ENCODE measurements at places on chromosomes 4 and X. TPM values are rescaled to one million over a fixed set of nuclear protein-coding genes. Genes with fewer than 3 reads are reported as not detected.
A peak's percentile ranks its signal among the peaks of the same experiment; 100 is the strongest.

DNA sequence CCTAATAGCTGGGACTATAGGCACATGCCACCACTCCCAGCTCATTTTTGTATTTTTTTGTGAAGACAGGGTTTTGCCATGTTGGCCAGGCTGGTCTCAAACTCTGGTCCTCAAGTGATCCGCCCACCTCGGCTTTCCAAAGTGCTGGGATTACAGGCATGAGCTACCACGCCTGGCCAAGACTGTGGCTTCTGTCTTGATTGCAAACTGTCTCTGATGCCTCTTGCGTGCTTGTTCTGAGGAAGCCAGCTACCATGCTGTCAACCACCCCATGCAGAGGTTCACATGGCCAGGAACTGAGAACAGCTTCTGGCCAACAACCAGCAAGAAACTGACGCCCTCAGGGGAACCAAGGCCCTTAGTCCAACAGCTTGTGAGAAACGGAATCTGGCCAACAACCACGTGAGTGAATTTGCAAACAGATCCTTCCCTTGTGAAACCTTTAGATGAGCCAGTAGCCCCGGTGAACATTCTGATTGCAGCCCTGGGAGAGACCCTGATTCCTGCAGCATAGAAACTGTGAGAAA, 71.2 kb downstream of the SUPT20HL2 start:
- DNase-seq, result no peak

- DNase-seq, result no peak
Observed at GRCh38 chr4:188300385-188300784, 161.1 kb downstream of the TRIML1 start.

DNA sequence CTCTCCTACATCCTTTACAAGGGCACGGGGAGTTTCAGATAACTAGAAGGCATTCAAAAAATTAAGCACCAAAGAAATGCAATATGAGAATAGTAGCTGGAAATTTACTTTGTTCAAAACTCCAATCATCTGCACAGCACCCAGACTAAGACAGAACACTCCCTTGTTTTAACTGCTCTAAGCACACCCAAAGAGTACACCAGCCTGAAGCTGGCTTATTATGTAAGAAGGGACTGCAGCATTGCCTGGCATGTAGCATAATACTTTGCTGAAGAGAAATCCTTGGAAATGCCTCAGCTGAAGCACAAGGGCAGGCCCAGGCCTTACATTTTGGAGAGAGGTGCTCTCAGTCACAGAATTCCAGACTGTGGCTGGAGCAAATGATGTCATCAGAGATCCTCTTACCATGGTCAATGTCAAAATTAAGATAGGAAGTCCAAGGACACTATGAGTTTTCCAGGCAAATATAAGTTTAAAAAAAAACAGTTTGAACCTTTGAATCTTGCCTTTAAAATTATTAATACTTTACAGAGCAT, 14.8 kb downstream of the ARHGEF6 start:
- DNase-seq, result no peak

DNA sequence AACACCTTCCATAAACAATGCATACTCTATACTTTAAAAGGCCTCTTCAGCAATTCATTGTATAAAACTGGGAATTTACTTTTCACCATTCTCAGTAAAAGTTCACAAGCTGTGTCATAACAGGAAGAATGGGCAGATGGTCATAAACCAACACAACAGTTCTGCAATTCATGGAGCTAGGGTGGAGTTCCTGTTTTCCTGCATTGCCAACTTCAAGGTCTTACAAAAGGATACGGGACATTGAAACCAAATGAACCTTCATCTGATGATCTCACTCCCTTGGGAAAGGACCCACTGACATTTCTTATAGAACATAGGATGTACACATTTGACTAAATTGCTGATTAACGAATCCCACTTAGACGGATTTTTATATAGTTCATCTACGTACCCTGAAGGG, 4.1 kb downstream of the KDR start:
- no peak for DNase-seq

GRCh38 chrX:136497556-136498052, at the start of gene HTATSF1:
Gene HTATSF1 (plus strand): TSS chrX:136497592. CDS start chrX:136497685, 93 bp downstream.
- DNase-seq, result no peak

GRCh38 chr4:1211891-1212545, 36.9 kb downstream of the CTBP1 start:
- DNase-seq, result no peak

MAD2L1 gene
- total RNA-seq, result 12.2 TPM

KCTD8 gene
- not detected for total RNA-seq

VGLL1 gene
- not detected for total RNA-seq

- peak; percentile 79 for DNase-seq
Observed at GRCh38 chr4:912548-913279, 19.4 kb downstream of the GAK start.

GPRASP2 gene
- total RNA-seq, result 15.3 TPM

DNA sequence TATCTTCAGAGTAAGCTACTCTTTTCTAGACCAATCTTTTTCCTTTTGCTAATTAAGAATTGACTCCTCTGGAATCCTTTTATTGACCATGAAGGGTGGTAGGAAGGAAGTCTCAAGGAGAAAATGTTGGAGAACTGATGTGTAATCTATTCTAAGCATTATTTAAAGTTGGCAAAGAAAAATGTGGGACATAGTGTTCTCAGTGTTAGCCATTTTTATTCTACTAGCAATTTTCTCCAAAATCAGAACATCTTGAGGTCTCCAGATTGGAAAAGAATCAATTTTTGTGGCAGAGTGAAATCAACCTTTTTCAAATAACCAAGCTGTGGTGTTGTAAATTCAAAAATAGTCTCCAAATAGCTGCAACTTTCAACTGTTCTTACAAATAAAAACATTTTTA, 18.4 kb upstream of the DMP1 start:
- no peak for DNase-seq

RIPPLY1 gene
- total RNA-seq, result not detected

- peak; percentile 96 for DNase-seq
Observed at GRCh38 chrX:16484338-16484737, 165.6 kb upstream of the S100G start.

Measured in mammary epithelial cell (primary cell).